Thoracic aorta (tissue), 2 donors: ENCODE measurements at places on chromosomes 2 and 18.

- H3K4me3 ChIP-seq: no peak overlapping the region
- no peak for DNase-seq
- H3K4me1 ChIP-seq: no peaks in the 10 kb centered on the region
- H3K27me3 ChIP-seq: no peaks in the 10 kb centered on the region
Measured at GRCh38 chr2:62393293-62393692, 112.7 kb downstream of the TMEM17 start.

DNA sequence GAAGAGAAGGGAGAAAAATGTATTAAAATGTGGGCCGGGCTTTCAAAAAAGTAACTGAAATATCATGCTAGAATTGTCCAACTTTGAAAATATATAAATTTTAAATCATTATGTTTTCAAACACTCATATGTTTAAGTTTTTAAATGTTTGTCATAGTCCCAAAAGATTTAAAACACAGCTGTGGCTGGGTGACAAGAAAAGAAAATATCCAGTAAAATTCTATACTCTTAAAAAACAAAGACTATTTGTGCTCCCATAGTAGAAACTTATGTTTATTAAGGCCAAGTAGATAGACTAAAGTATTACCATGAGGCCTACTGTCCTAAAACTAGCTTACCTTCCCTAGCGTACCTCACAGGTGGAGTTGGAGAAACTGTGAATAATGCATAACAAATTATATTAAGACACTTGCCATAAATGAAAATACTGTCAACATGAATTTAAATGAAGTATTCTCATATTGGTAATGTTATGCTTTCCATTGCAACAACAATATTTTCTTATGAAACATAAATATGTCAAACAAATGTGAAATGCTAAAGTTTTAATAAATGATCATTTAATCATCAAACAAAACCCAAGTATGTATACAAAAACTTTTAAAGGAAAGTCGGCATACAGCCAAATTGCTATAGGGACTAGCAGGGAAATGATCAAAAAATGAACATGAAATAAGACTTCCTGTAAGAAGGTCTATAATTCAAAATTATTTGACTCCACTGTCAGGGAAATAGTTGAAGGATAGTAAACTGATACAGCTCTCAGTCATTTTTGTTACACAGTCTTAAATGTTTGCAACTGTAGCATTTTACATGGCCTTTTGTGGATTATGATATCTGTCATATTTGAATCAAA, 13.4 kb downstream of the MEIS1 start:
- H3K27me3 ChIP-seq: no peaks in the 10 kb centered on the region
- H3K4me3 ChIP-seq: no peak overlapping the region
- H3K36me3 ChIP-seq: no peaks in the 10 kb centered on the region
- H3K27ac ChIP-seq: no peak overlapping the region

DNA sequence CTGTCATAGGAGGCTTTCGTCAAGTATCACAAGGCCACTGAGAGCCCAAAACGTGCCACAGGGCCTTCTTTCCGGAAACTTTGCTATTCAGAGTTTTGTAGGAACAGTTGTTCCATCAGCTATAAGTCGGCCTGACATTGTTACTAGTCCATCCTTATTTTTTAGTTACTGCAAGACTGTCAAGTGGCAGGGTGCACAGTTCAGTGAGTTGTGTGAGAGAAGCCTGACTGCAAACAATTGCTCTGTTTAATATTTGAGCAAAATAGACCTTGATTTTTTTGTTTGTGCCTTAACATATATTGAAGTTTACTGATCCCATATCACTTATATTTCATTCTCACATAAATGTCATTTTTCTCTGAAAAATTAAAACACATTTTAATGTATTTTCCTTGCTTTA, 110.1 kb downstream of the GALNT1 start:
- no peaks in the 10 kb centered on the region for H3K27me3 ChIP-seq
- H3K4me3 ChIP-seq: no peak overlapping the region
- H3K4me1 ChIP-seq: no peaks in the 10 kb centered on the region
- H3K36me3 ChIP-seq: peaks cover 2% of the 10 kb centered on the region

DNA sequence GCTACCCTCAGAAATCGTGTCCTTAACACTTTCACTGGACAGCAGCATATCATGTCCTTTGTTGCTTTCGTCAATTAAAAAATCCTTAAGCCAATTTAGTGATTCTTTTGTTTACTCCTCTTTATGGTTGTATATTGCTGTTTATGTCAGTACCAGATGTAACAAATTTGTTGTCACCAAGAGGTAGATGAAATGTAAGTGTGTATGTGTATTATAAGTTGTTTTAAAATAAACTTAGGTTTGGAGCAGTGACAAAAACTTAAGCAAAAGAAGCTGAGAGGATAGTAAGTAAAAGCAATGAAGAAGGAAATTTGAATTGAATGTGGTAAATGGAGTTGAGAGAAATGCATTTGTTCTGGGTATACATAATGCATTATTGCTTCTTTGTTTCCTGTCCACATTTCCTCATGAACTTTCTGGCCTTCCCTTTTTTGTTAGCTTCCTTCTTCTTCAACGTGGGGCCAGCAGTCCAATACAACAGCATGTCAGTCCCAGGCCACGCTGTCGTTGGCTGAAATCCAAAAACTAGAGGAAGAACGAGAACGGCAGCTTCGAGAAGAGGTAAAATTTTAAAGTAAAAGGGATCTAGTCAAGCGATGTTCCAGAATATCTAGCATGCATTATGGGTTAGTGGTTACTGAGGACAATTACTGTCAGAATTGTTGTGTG, 30.5 kb upstream of the SNORC start:
- no peak overlapping the region for H3K27ac ChIP-seq
- no peaks in the 10 kb centered on the region for H3K27me3 ChIP-seq
- H3K4me1 ChIP-seq: peaks cover 7% of the 10 kb centered on the region
- H3K36me3 ChIP-seq: peaks cover 28% of the 10 kb centered on the region
- H3K4me3 ChIP-seq: no peak overlapping the region

- H3K4me3 ChIP-seq: peak overlapping the region; percentile 28
- peaks cover 26% of the 10 kb centered on the region for H3K4me1 ChIP-seq
- H3K36me3 ChIP-seq: no peaks in the 10 kb centered on the region
- H3K27me3 ChIP-seq: no peaks in the 10 kb centered on the region
Measured at GRCh38 chr2:46780801-46781445, 134.7 kb downstream of the MCFD2 start.

- H3K4me3 ChIP-seq: no peak overlapping the region
- H3K4me1 ChIP-seq: peaks cover 35% of the 10 kb centered on the region
- no peak for DNase-seq
- no peak overlapping the region for H3K27ac ChIP-seq
Measured at GRCh38 chr2:46722142-46722541, 193.5 kb downstream of the MCFD2 start.

- no peak overlapping the region for H3K27ac ChIP-seq
- H3K36me3 ChIP-seq: no peaks in the 10 kb centered on the region
- DNase-seq: no peak
Measured at GRCh38 chr18:73638709-73639108, 508.9 kb downstream of the FBXO15 start.

- peaks cover 4% of the 10 kb centered on the region for H3K4me1 ChIP-seq
- H3K27me3 ChIP-seq: no peaks in the 10 kb centered on the region
- H3K27ac ChIP-seq: no peak overlapping the region
- no peak for DNase-seq
- no peaks in the 10 kb centered on the region for H3K36me3 ChIP-seq
- no peak overlapping the region for H3K4me3 ChIP-seq
Measured at GRCh38 chr2:217387776-217388387, 528.0 kb upstream of the TNP1 start.
